ENCODE measurements at places on chromosomes 2 and 18.
A peak's percentile ranks its signal among the peaks of the same experiment; 100 is the strongest.

DNA sequence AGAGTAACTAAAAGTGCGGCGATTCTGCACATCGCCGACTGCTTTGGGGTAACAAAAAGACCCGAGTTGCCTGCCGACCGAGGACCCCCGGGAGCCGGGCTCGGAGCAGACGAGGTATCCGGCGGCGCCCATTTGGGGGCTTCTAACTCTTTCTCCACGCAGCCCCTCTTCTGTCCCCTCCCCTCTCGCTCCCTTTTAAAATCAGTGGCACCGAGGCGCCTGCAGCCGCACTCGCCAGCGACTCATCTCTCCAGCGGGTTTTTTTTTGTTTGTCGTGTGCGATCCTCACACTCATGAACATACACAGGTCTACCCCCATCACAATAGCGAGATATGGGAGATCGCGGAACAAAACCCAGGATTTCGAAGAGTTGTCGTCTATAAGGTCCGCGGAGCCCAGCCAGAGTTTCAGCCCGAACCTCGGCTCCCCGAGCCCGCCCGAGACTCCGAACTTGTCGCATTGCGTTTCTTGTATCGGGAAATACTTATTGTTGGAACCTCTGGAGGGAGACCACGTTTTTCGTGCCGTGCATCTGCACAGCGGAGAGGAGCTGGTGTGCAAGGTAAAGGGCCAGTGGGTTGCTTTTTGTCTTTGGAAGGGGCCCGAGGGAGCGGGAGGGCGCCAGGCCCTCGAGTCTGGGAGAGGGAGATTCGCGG, 1.4 kb downstream of the TRIB2 start:
- peak; percentile 51 for DNase-seq

DNA sequence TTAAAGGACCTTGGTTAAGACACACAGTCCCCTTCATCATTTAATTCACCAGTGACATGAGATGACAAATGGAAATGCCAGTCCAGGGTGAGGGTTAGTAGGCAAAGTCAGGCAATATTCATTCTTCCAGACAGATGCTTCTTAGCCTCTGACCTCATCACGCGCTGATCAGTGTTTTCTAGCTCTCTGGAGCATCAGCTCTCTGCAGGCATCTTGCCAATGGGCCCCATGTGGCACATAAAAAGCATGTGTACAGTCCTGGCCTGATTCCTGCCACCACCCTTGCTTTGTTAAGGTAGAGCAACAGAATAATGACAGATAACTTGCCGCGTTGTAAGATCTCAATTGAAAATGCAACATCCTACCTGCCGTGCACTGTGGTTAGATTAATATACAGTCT, 20.3 kb upstream of the NPAS2 start:
- DNase-seq = no peak

- DNase-seq = peak; percentile 87
Observed at GRCh38 chr2:175854665-175855064, 147.4 kb downstream of the LNPK start.

- DNase-seq = no peak
Observed at GRCh38 chr2:3595985-3596384, 1.1 kb downstream of the COLEC11 start.

- no peak for DNase-seq
Observed at GRCh38 chr2:8987410-8987809, 16.1 kb downstream of the MBOAT2 start.

- DNase-seq = no peak
Observed at GRCh38 chr2:134193006-134193405, 60.9 kb upstream of the MGAT5 start.

DNA sequence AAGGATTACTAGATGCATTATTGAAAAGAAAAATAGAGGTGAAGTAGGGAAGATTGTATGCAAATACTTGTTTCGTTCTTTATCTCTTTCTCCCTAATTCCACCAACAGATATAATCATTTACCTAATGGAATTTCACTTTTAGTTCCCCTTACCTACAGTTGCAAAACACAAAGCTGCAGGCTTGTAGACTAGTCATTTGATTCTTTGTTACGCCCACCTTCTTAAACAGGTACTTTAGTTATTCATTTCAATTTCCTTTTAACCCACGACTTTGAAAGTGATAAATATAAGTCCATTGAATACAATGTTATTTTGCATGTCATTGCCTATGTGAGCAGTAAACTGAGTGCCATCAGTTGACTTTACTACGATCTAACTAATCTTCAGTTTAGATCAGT, 3.9 kb upstream of the HRH4 start:
- no peak for DNase-seq

DNA sequence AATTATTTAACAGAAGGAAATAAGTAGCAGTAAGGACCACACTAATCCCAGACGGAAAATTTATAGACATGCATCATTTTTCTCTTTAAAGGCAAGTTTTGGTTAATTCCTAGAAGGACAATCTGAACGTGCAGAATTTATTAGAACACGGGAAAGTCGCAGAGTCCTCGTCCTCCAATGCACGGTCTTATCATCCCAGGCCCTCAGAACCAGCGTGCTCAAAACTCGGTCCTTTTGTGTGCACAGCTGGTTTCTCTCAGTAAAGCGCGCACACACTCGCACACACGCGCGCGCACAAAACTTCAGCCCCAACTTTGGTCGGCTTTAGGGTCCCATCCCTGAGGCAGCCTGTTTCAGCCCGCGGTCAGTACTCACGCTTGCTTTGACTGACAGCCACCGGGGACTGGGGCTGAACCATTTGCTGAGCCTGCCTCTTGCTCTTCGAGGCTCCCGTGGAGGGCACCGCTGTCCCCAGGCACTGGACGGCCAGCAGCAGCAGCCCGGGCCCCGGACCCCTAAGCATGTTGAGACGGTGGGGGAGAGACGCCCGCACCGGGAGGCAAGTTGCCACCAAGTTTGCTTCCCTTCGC, 493 bp downstream of the FN1 start:
- peak; percentile 18 for DNase-seq

GRCh38 chr2:99623035-99623434, 133.2 kb upstream of the REV1 start:
- DNase-seq = no peak

- DNase-seq = peak; percentile 64
Observed at GRCh38 chr18:32771169-32771751, 1.6 kb downstream of the KLHL14 start.

DNA sequence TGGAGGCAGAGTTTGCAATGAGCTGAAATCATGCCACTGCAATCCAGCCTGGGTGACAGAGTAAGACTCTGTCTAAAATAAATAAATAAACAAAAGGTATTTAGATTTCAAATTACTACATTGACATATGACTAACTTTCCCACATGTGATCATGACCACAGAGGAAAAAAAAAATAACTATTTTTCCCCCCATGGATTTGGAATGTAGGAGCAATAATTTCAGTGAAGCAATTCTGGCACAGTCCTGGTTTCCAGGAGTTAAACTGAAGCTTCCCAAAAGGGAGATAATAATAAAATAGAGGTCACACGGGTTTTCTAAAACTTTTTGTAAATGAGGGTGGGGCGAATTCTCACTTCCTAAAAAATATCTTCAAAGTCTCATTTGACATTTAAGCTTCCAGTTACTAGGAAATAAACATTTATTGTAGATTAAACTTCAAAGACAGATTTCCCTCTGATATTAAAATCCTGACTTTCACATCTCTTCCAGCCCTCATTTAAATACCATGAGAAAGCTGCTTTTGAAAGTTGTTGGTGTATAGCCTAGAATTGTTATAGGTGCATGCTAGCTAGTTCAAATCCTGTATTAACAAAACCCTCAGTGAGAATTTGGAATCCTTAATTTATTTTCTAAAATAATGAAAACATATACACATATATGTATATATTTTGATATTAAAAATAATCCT, 20.7 kb downstream of the SLC19A3 start:
- DNase-seq = no peak

DNA sequence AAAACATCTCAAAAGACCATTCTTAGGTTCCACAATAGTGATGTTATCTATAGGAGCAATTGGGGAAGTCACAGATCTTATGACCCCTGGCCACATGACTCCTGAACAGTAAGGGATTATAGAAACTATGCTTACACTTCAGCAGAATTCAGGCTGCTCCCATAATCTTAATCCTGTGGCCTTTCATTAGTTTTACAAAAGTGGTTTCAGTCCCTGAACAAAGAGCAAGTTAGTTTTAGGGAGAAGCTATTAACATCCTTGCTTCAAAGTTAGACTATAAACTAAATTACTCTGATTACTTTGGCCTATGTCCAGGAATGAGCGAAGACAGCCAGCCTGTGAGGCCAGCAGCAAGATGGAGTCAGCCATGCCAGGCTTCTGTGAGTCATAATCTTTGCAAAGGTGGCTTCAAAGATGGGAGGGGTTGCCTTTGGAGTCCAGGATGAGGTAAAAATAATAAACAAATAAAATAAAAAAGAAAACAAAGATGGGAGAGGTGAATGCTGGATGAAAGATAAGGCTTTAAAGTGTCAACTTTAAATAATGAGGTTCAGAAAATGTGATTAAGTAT, 168.7 kb upstream of the NDUFV2 start:
- peak; percentile 4 for DNase-seq

GRCh38 chr2:190599073-190599472, 49.8 kb upstream of the NAB1 start:
- DNase-seq = no peak

- DNase-seq = no peak
Observed at GRCh38 chr2:142435847-142436246, 305.0 kb upstream of the LRP1B start.

DNA sequence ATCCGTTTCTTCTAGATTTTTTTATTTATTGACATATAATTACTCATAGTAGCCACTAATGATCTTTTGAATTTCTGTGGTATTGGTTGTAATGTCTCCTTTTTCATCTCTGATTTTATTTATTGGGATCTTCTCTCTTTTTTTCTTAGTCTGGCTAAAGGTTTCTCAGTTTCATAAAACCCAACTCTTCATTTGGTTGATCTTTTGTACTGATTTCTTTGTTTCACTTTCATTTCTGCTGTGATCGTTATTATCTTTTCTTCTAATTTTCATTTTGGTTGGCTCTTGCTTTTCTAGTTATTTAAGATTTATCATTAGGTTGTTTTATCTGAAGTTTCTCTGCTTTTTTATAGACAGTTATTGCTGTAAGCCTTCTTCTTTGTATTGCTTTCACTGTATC, 463.6 kb upstream of the CRIM1 start:
- no peak for DNase-seq

DNA sequence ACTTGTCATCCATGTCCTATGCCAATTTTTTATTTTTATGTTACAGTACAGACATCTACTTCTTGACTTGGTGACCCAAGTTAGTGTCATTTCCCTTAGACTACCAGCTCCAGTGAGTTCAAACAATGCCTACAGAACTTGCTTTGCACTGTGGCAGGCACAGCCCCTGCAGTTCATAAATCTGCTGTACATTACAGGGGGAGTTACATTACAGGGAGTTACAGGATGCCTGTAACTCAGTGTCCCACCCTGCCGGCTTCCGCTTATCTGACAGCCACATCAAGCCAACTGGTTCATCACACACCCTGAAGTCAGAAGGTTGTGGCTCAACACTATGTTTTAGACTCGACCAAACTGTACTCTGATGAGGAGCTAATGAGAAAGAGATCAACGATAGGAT, 7.8 kb upstream of the NPAS2 start:
- no peak for DNase-seq

DNA sequence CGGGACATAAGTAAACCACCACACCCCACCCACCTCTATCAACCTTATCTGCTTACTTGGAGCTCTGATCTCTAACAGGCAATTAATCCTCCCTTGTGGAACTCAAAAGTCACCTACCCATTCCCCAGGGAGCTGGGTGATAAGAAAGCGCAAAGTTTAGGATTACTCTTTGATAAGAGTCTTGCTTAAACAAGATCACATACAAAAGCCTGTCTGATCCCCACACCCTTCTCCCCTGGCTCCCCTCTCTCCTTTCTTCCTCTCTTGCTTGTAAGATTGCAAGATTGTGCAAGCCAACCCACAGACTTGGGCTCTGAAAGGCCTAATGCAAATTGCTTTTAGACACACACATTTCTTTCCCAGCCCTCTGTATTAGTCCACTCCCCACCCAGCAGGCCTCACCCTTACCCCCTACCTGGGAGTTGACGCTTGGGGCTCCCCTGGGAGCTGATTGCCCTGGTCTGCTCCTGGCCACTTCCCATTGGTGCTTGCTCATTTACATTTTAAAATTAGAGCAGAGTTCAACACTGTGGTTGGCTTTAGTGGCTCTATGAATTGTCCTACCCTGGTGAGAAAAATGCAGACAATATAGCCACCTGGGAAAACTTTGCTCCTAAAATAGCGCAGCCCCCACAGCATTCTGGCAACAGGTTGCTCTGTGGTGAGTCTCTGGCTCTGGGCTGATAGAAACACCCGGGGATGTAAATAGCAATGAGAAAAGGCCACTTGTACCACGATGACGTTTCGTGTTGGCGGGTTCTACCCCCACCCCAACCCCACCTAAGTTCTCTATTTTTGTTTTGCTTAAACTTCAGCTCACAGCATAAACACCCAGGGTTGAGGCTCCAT, 92.8 kb upstream of the MSH2 start:
- DNase-seq = no peak

DNA sequence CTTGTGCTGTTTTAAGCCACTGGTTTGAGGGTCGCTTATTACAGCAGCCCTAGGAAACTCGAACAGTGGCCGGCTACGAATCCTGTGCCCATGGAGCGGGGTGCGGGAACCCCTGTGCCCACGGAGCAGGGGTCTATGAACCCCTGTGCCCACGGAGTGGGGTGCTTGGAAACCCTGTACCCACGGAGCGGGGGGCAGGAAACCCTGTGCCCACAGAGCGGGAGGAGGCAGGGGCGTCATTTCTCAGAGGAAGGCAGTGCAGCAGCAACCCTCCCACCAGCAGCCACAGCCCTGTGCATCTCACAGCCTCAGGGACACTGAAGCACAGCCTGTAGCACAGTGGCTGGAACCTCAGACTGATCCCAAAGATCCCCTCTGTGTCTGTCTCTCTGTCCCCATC, 34.2 kb upstream of the GPC1 start:
- DNase-seq = no peak

DNA sequence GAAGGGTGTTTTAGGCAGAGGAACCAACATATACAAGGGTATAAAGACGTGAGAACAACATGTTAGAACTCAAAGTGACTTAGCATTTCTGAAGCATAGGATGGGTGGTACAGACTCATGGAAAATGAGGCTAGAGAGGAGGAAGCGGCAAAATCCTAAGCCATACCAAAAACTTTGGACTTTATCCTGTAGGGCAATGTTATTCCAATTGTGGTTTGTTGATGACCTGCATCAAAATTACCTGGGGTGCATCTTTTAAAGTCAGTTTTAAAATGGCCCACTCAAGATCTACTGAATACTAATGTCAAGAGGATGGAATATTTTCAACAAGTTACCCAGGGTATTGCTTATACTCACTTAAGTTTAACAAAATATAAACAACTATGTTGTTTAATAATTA, 34.8 kb downstream of the RAPH1 start:
- DNase-seq = no peak

GRCh38 chr2:98469862-98470544, 25.3 kb downstream of the INPP4A start:
- no peak for DNase-seq

- DNase-seq = no peak
Observed at GRCh38 chr2:9722451-9722850, 91.7 kb upstream of the YWHAQ start.

GRCh38 chr2:107168141-107168540, 282.2 kb upstream of the ST6GAL2 start:
- no peak for DNase-seq

- no peak for DNase-seq
Observed at GRCh38 chr2:50707196-50707595, 324.7 kb downstream of the NRXN1 start.

GRCh38 chr2:191173206-191173605, 22.4 kb upstream of the STAT4 start:
- no peak for DNase-seq

- no peak for DNase-seq
Observed at GRCh38 chr2:201813996-201814760, 7.8 kb downstream of the CDK15 start.

GRCh38 chr2:168718622-168719021, 83.8 kb upstream of the NOSTRIN start:
- DNase-seq = no peak

All from NCI-H748 treated with DMSO at 0.1 percent for 48 hours (cell line).